ENCODE measurements at places on chromosomes 4 and X. TPM values are rescaled to one million over a fixed set of nuclear protein-coding genes. Genes with fewer than 3 reads are reported as not detected.

SYTL4 gene
- 2.0 TPM for total RNA-seq

FGB gene
- total RNA-seq, result not detected

TLR3 gene
- 8.4 TPM for total RNA-seq

DOK7 gene
- not detected for total RNA-seq

ADRA2C gene
- not detected for total RNA-seq

KIT gene
- total RNA-seq, result 2.6 TPM

IL1RAPL2 gene
- not detected for total RNA-seq

GNRHR gene
- total RNA-seq, result not detected

SMR3B gene
- not detected for total RNA-seq

YY2 gene
- 0.56 TPM for total RNA-seq

ENPP6 gene
- total RNA-seq, result not detected

HEPH gene
- total RNA-seq, result 47.3 TPM

OPRPN gene
- total RNA-seq, result not detected

PAGE3 gene
- total RNA-seq, result not detected

RAB40A gene
- total RNA-seq, result 0.64 TPM

HS3ST1 gene
- total RNA-seq, result 0.49 TPM

FAM241A gene
- total RNA-seq, result 2.4 TPM

RGN gene
- total RNA-seq, result 0.15 TPM

TMPRSS11E gene
- total RNA-seq, result not detected

TRMT2B gene
- 5.3 TPM for total RNA-seq

SRPX gene
- total RNA-seq, result 3,060 TPM

NSG1 gene
- total RNA-seq, result 6.4 TPM

GAGE2A gene
- total RNA-seq, result not detected

HMGB3 gene
- total RNA-seq, result 3.4 TPM

UVSSA gene
- 3.6 TPM for total RNA-seq

LNX1 gene
- total RNA-seq, result 6.4 TPM

AREG gene
- total RNA-seq, result 9.2 TPM

CCDC149 gene
- total RNA-seq, result 8.5 TPM

CHRNA9 gene
- total RNA-seq, result not detected

MAB21L2 gene
- not detected for total RNA-seq

GC gene
- total RNA-seq, result not detected

ENPEP gene
- total RNA-seq, result 0.64 TPM

SPANXD gene
- total RNA-seq, result not detected

All from cardiac ventricle fibroblast (primary cell).